Suppressor macrophage (primary cell): ENCODE measurements at places on chromosomes 7 and 10.
A peak's percentile ranks its signal among the peaks of the same experiment; 100 is the strongest.

DNA sequence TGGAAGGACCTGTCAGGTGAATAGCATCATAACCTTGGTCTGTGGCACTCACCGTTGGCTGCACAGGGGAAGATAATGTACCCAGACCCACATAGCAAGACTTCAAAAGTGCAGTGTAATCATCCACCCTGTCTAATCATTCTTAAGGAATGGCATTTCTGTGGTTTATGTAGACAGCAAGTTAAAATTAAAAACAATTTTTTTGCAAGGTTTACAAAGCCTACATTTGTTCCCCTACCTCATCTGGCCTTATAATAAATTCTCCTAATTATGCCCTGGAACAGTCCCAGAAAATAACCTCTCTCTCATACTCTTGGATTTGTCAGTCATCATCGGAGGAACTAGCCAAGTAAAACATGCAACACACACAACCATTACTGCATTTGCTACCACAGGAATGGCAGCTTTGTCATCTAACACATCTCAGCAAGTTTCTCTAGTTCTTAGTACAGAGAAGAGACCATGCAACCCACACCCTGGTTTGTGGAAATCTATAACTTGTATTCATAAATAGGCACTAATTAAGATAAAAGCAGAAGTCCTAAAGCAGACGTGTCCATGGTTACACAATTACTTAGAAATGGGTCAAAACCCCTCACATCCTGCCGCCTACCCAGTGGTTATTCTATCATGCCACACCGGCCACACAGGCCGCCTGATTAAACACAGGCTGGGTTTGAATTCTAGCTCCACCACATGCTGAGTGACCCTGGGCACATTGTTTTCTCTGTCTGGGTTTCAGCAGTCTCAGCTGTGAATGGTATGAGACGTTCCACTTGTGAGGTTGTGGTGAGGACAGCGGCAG lies 19.1 kb downstream of the ABLIM1 start:
- DNase-seq, result peak; percentile 54

DNA sequence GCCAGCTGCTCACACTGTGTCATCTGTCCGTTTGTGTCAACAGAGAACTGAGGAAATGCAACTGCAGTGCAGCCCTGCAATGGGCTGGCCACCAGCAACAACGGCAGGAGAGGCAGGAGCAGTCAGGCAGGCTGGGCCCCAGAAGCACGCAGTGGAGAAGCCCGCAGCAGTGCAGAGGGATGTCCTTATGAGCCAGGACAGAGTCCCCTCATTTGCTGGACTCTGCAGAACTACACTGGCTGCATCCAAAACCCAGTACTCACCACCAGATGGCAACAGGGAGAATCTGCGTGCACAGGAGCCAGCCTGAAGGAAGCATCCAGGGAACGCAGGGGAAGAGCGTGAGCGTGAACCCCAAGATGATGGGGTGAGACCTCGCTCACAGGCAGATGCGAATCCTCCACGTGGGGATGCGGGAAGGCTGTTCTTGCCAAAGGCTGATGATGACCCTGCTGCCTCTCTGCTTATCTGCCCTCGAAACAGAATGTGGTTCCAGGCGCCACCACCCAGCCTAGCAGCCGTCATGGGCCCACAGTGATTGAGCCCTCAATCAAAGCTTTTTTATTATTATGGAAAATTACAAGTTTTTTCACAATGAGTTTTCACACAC lies 232.1 kb downstream of the PTPRN2 start:
- peak; percentile 15 for DNase-seq

GRCh38 chr7:121302214-121302745 lies 26.5 kb upstream of the WNT16 start:
- DNase-seq, result no peak

DNA sequence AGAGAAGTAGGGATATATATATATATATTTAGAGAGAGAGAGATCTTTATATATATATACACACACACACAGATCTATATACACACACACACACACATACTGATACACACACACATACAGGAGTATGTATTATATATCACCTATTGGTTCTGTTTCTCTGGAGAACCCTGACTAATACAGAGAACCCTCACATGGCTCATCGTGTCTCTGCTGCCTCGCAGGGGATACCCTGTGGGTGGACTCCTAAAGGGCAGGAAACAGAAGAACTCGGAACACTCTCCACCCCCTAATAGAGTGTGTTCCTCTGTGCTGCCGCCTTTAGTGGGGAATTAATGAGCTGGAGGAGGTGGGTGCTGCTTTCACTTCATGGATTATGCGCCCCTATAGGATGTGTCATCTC lies 86.6 kb downstream of the NPY start:
- DNase-seq, result no peak

GRCh38 chr7:158991824-158992621 lies 135.7 kb downstream of the DYNC2I1 start:
- DNase-seq, result no peak

- no peak for DNase-seq
Observed at GRCh38 chr7:30469303-30469702, 9.3 kb downstream of the NOD1 start.
